Stimulated activated CD8-positive, alpha-beta memory T cell treated with anti-CD3 and anti-CD28 coated beads, Interleukin-15, amount 100 ng/mL, for 1 hour (primary cell): ENCODE measurements at places on chromosomes 1 and 21.

DNA sequence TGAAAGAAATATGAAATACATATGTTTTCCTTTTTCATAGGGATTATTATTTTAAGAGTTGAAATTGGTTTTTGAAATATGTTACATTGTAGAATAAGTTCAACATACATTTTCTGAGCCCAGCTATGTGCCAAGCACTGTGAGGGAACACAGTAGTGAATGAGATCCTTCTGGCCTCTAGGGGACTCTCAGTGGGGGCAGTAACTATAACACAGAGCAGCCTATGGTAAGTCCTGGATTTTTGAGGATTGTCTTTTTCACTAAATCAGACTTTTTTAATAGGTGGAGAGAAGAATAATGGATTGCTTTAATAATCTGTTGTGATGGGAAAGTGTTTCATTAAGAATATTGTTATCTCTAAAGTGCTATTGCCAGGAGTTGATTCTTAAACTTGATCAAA, 2.4 kb downstream of the DNAJC6 start:
- no peak for DNase-seq

DNA sequence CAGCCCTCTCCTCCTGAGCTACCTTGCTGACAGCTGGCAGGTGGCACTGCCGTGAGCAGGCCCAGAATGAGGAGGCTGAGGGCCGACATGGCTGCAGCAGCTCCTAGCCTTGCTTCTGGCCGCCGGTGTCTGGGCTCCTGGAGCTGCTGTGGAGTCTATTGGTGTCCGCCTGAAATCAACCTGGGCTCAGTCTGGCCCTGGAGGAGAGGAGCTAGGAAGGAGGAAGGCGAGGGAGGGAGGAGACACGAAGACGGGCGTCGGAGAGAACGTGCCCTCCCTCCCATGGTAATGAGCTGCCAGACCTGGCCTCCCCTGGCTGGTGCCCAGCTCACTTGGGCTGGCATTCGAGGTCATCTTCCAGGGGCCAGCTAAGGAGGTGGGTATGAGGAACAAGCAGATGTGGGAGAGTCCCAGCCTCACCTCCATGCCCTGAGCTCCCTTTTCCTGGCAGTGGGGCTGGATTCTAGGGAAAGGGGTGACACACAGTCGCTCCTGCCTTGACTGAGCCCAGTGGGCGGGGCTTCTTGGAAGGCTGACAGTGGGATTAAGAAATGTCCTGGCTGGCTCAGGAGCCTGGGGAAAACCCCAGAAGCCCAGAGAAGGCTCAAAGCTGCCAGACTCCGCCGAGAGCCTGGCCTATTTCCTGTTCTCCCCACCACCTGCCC, at the start of gene PDZK1IP1:
PDZK1IP1 (minus strand) TSS at position 193 of the 665 bp plus-strand sequence; CDS start at position 89, 104 bp downstream.
- no peak for DNase-seq

GRCh38 chr21:35954066-35954465, 106.3 kb downstream of the SETD4 start:
- no peak for DNase-seq

GRCh38 chr1:3651930-3652547, at the start of gene TP73:
TSS of gene TP73 (plus strand) at chr1:3652516. CDS start at chr1:3682366, 29,850 bp downstream.
- DNase-seq: no peak

GRCh38 chr1:213883618-213884017, 104.2 kb upstream of the PROX1 start:
- no peak for DNase-seq

GRCh38 chr1:234659538-234659937, 49.6 kb upstream of the IRF2BP2 start:
- no peak for DNase-seq

DNA sequence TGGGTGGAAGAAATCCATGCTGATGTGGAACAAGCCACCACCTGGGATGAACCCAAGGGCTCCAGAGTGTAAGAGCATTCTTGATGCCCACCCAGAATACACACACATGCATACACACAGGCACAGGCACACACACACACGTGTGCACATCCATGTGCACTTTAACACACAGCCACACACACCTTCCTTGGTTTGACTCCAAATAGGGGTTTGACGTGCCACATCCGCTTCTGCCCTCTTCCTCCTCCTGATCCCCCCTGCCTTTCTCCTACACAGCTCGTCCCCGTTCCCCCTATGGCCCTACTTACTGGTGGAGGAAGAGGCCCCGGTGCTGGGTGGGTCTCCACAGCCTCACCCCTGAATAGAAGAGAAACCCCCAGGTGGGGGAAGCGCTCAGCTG, 16.0 kb downstream of the SPATA21 start:
- no peak for DNase-seq

DNA sequence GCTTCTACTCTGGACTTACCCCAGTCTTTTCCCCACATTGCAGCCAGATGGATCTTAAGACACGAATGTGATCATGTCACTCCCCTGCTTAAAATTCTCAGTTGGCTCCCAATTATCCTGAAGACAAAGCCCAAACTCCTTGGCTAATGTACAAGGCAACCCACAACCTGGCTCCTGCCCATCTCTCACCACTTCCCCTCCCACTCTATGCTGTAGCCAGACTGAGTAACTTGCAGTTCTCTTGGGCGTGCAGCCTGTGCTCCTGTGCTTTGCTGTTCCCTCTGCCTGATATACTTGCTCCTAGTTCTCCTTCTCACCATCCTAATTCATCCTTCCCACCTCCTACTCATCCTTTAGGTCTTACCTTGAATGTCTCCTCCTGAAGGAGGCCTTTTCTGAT, 56.2 kb downstream of the LGR6 start:
- DNase-seq: no peak

- DNase-seq: no peak
These were observed 650 bp downstream of the VANGL1 start for GRCh38 chr1:115642168-115643072.

DNA sequence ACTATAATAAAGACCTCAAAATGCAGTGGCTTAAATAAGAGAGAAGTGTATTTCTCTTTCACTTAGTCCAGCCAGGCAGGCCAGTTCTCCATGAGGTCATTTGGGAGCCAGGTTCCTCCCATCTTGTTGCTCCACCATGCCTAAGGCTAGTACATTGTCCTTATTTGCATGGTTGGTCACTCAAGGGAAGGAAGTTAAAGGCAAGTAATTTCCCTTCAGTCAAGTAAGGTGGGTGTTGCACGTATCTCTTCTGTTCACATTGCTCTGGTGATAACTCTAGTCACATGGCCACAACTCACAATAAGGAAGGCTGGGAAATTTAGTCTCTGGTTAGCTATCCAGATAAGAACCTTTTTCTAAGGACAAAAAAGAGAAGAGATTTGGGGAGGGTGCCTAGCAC, 27.2 kb upstream of the TADA1 start:
- no peak for DNase-seq

DNA sequence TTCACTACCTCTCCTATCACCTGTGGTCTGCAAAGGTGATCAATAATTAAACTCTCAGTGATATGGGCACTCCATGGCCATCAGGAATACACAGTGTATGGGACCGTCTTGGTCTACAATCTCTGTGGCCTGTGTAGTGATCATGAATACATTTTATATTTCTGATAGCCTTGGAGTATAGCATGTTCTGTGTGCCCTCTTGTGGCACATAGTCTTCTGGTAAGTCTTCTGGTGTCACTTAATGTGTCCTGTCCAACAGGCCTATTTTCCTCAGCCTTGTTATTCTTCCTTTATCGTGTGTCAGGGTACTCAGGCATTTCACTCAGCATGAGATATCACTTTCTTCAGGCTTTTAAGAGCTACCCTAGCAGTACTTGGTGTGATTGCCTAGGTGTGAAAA, 393.6 kb downstream of the AGBL4 start:
- no peak for DNase-seq

DNA sequence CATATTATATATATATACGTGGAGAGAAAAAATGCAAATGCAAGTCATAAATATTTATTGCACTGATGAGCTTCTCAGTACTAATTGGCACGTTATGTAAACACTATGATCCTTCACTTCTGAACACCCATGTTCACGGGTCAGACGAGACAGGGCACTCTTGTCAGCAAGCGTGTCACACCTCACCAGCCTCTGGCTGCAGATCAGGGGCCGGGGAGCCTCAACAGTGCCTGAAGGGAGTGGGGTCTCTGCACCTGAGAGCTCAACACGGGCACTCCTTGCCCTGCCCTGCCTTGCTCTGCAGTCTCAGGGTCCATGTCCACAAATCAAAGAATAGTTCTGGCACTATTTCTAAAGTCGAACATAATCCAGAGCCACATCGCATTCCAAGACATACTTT, 409 bp upstream of the HIVEP3 start:
- DNase-seq: no peak

DNA sequence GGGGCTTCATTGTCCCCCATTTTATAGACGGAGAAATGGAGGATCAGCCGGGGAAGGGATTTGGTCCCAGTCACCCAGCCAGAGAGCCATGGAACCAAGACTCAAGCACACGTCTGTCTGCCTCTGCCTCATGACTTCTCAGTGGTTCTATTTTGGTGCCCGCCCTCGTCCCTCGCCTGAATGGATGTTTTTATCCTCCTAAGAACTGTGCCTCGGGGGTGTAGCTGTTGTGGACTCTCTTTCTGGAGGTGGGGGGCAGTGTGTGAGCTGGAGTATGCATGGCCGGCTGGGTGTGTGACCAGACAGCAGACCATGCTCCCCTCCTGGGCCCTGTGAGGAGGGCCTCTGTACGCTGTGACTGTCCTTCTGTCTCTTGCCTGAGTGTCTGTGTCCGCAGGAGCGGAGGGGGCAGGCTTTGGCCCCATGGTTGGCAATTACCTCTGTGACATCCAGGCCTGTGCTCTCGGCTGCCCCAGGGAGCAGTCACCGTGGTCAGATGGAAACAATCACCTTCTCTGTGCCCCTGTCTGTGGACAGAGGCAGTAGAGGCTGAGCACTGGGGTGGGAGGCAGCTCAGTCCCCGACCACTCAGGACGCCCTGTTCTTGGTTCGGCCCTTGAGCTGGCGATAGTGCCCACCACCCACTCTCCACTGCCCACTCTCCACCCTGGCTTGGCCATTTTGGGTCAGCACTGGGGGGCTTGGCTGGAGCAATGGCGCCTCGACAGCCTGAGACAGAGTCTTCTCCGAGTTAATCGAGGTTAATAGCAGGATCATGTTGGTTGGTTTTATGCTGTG, 20.4 kb downstream of the WNT4 start:
- no peak for DNase-seq

- no peak for DNase-seq
These were observed 62.6 kb upstream of the SPAG17 start for GRCh38 chr1:118247593-118247992.

DNA sequence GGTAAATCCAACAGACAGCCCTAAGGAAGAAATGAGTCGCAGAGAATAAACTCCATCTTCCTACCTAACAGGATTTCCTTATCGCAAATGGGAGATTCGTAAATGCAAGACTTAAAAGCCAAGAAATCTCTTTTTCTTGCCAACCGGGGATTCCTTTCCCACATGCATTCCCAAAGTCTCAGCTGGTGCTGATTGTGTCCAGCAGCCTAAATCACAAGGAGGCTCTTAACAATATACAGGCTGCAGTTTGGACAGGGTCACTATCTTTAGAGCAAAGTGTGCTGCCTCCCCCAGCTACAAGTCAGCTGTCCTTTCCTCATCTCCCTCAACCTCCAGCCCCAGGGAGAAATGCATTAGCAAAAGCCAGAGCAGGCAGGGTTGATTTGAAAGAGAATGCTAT, 189.8 kb upstream of the PLXNA2 start:
- DNase-seq: no peak
